Sigmoid colon (tissue), 7 donors: ENCODE measurements at places on chromosomes 1 and 21. TPM values are rescaled to one million over a fixed set of nuclear protein-coding genes. Genes with fewer than 3 reads are reported as not detected.
A peak's percentile ranks its signal among the peaks of the same experiment; 100 is the strongest.

- peak; percentile 76 for DNase-seq
Measured at GRCh38 chr1:149888999-149889289, 10.4 kb upstream of the BOLA1 start.

Gene ATP1A4
- 3.0 TPM for total RNA-seq

Gene BSND
- total RNA-seq, result not detected

- DNase-seq, result no peak
Measured at GRCh38 chr1:109391157-109391556, 6.6 kb downstream of the SORT1 start.

DNA sequence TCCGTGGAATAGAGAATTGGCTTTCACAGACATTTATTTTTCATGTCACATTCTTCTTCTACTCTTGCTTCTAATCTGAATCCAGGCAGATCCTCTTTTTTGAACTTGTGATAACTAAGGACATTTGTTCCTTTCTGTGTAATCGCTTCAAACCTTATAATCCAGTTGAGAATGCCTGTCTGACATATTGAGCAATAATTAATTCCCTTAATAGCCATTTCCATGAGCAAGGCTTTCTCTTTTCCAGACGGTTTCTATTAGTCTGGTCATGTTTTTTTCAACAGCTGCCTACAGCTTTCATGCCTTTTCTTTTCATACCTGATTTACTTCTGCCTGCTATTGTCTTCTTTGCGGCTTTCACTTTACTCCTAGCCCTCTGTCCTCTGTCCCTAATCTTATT lies 163.4 kb downstream of the CYYR1 start:
- DNase-seq, result no peak

- peak; percentile 48 for DNase-seq
Measured at GRCh38 chr1:6094801-6095505, 49.3 kb downstream of the KCNAB2 start.

Gene ZNF692
- 59.8 TPM for total RNA-seq

GRCh38 chr1:45325851-45326506 lies 716 bp upstream of the HPDL start:
- no peak for DNase-seq

Gene PGBD5
- 1.2 TPM for total RNA-seq

DNA sequence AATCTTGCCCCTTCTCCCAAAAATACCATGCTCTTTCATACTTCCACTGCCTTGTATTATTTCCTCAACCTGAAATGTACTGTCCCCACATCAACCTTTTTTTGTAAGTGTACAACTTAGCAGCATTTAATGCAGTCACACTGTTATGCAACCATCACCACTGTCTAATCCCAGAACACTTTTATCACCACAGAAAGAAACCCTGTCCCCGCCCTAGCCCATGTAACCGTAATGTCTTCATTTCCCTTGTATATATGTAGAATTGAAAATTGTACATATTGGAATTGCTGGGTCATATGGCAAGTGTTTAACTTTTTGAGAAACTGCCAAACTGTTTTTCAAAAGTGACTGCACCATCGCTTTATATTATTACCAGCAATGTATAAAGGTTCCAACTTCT lies 37.4 kb downstream of the PTP4A2 start:
- DNase-seq, result no peak

DNA sequence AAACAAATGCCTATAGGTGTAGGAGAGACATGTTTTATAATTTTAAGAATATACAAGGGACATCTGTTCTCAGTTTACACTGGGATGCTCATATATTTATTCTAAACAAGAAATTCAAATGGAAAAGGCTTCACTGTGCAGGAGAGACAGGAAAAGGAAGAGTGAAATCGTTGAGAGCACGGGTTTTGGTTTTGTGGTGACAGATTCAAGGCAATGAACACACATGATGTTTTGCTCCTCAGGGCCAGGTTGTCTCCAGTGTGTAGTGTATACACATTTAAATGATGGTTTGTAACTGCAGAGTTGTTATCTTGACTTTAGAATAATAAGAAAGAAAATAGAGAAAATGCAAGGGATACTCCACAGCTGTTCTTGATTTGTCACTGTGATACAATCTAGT lies 73.7 kb downstream of the S1PR1 start:
- DNase-seq, result no peak

GRCh38 chr1:10753299-10753698 lies 43.1 kb downstream of the CASZ1 start:
- no peak for DNase-seq

DNA sequence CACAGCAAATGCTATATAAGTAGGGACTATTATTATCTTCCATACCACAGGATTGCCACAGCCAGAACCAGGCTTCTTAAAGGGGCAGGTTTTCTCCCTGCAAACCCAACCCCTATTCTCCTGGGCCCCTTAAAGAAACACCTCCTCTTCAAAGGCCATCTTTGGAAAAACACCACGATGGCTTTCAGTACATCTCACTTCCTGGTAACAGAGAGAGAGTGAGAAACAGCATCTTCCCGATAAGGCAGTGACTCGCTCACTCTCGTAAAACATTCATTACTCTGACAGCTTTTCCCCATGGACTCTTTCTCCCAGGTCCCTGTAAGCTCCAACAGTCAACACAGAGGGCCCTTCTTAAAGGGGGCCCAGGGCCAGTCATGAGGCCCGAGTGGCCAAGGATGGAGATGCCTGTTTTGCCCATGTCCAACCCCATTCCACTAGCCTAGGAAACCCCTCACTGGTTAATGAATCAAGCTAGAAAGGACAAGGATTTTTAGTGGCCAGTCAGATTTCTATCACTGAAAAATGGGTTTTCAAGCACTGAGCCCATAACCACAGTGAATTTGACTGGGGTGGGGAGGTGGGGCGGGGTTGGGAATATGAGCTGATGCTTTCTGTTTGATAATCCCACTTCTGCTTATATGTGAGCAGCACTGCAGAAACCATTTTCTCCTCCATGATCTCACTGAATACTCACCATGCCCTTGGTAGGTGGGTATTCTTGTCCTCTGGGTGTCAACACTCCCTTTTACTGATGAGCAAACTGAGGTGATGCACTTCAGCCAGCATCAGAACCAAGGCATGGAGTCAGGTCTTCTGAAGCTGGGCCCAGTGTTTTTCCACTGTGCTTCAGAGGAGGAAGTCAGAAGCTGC lies 3.6 kb upstream of the NAV1 start:
- peak; percentile 86 for DNase-seq

DNA sequence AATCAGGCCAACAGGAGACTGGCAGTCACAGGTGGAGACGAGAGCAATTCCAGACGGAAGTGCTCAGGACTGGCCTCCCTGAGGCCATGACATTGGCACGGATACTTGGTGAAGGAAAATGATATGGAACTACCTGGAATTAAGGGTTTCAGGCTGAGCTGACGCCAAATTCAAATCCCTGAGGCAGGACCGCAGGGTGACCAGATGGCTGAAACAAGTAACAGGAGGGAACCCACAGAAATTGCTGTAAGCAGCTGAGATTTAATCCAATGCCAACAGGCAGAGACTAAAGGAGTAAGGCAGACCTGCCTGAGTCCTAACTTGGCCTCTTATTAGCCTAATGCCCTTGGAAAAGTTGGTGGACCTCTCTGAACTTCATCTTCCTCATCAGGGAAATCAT lies 76.2 kb downstream of the ERG start:
- DNase-seq, result no peak

GRCh38 chr1:116508085-116508983 lies 62.5 kb downstream of the CD58 start:
- DNase-seq, result no peak

GRCh38 chr1:231508941-231509340 lies 19.5 kb upstream of the TSNAX start:
- no peak for DNase-seq

- DNase-seq, result no peak
Measured at GRCh38 chr1:182359645-182360044, 31.9 kb downstream of the GLUL start.

DNA sequence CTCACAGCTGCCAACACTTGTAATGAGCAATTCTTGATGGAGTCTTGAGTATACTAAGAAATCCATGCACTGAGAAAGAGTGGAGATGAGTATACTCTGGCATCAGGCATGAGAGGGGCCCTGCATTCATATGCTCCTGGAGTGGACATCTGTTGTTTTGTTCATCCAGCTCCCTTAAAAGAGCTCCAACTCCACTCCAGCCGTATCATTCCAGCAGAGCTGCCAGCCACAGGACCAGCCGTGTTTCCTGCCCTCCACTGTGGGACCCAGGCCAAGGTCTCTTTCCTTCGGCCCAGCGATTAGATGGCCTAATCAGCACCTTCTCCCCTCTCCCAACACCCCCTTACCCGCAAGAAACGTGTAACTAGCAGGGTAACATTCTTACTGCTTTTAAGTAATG lies 144.5 kb downstream of the OMA1 start:
- no peak for DNase-seq

- DNase-seq, result no peak
Measured at GRCh38 chr1:212860713-212861581, 2.9 kb downstream of the FLVCR1 start.

- DNase-seq, result no peak
Measured at GRCh38 chr1:63731117-63732043, 42.4 kb upstream of the ROR1 start.

DNA sequence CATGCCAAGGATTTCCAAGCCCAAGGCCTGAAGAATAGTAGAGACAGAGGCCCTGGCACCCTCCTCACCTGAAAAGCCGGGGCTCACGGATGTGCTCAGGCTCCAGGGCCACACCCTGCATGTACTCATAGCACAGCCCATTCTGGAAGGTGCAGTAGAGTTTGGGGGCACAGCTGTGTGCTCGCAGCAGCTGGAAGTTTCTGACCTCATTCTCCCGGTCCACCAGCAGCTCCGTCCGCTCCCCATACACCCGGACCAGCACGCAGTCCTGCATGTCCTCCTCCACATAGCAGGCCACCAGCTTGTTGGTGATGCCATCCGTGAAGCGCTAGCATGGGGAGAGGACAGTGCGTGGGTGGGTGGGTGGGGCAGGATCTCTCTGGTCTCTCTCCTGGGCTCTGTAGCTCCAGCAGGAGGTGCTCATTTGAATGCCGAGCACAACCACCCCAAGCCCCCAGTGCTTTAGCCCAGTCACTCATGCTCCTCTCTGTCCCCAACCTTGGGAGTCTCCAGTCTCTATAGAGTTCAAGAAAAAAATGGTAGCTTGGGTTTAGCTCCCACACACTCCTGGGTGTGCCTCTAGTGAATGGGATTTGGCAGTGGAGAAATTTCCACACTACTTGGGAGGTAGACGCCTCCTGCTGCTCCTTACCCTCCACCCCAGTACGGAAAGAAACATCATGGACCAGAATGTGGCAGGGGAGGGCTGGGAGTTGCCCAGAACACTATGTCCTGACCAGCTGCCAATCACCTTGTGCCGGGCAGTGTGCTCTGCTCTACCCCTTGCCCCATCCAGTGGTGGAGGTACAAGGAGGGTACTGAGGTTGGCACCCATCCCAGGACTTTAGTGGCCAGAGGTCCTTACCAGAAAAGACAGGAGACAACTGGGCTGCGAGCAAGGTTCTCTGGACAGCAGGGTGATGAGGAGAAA lies 1.9 kb downstream of the ETNK2 start:
- peak; percentile 72 for DNase-seq

DNA sequence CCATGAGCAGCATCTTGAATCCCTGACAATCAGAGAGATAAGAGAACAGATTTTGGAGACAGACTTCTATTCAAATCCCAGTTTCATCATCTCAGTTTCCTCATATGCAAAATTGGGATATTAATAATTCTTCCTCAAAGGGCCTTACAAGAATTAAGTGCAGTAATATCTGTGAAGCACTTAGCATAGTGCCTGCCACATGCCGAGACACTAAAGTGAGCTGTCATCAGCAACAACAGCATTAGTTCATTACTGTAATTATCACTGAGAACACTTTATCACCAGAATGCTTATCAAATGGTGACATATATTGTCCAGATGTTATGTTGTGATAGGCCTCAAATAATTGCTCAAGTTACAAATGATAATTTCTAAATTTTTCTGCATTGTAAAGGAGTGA lies 922 bp upstream of the FCRLB start:
- no peak for DNase-seq

GRCh38 chr1:15938628-15939161 lies 37.2 kb downstream of the ZBTB17 start:
- no peak for DNase-seq

DNA sequence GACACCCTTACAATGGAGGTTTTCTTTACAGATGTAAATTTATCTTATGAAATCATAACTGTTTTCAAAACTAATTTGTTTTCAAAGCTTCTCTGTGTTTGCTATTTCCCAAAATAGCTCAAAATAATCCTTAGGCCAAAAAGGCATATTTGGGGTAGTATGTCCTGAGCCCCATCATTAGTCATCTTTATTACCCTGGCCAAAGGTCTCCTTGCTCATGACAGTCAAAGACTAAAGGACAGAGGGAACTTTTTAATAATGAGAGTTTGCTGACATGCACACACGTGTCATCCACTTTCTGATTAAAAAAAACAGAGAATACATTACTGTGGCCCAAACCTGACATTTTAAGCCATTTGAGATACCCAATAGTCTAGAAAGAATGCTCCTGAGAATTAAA lies 221.9 kb upstream of the DUSP10 start:
- DNase-seq, result no peak

- DNase-seq, result no peak
Measured at GRCh38 chr1:208526613-208527125, 282.5 kb upstream of the PLXNA2 start.

Gene LAD1
- total RNA-seq, result not detected

Gene MAN1C1
- total RNA-seq, result 32.1 TPM

Gene UBE2U
- total RNA-seq, result not detected

DNA sequence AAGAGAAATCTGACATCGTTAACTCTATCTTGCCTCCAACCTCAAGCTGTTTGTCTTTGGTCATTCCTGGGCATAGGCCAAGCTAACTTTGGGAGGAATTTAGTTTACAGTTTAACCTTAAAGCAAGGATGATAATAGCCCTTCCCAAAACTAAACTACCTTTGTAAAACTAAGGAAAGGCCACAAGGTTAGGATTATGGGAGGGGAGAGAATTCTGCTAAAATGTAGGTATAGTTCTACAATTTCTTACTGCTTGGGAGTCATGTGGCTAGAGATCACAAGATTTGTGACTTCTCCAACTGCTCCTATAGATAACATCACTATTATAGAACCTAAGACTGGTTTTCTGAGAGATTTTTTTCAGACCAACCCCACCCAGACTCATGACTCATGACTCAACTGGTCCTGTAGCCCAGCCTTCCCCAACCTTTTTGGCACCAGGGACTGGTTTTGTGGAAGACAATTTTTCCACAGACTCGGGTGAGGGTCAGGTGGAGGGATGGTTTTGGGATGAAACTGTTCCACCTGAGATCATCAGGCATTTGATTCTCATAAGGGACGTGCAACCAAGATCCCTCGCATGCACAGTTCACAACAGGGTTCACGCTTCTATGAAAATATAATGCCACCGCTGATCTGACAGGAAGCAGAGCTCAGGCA lies 70.7 kb upstream of the MUTYH start:
- DNase-seq, result no peak

DNA sequence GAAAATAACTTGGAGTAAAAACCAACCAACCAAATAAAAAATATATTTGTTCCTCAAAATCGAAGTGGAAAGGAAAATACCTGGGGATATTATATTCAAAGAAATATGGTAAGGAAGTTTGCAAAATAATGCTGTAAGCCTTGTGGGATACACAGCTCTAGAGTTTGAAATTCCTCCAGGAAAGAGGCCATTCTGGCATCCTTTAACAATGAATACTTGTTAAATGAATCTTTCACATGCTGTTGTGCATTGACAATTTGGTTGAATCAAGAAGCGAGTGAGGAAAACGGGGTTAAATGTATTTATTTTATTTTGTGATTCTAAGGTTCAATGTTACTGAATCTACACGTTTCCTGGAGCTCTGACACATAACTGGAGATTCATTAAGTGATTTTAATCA lies 30.5 kb upstream of the NTNG1 start:
- no peak for DNase-seq

GRCh38 chr1:33931111-33931475 lies 67.2 kb downstream of the HMGB4 start:
- no peak for DNase-seq

Gene DMBX1
- total RNA-seq, result not detected
